ENCODE measurements at places on chromosomes 12 and 14.

GRCh38 chr12:108816652-108817335, 40.6 kb downstream of the SSH1 start:
- no peak for DNase-seq

GRCh38 chr14:102929241-102930137, 7.0 kb downstream of the AMN start:
- DNase-seq: no peak

GRCh38 chr12:93788853-93789252, 111.7 kb downstream of the CRADD start:
- DNase-seq: no peak

DNA sequence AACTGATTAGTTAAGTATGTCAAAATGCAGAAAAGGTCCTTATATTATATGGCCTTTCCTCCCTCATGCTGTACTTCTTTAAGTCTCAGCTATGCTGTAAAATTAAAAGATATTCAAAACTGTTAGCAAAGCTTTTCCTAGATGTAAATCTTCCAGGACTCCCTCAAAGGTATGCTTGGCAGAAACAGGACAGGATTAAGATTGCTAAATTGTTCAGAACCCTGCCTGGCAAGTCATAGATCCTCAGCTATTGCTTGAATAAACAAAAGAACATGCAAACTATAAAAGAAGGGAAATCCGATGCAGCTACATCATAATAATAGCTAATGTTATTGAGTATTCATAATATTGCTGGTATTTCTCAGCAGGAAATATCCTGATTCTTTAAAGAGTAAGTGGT, 322.6 kb downstream of the CCDC91 start:
- DNase-seq: no peak

DNA sequence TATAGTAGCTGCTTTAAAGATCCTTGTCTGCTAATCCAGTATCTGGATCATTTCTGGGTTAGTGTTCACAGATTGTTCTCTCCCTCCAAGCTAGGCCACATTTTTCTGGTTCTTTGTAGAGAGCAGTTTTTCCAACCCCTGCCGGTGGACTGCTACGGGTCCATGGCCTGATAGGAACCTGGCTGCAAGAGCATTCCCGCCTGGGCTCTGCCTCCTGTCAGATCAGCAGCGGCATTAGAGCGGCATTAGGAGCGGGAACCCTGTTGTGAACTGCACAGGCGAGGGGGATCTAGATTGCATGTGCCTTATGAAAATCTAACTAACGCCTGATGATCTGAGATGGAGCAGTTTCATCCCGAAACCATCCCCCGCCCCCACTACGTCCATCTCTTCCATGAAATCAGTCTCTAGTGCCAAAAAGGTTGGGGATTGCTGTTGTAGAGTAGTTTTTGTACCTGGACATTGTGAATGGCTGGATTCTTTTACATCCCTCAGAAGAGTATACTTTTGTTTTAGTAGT, 50.4 kb downstream of the MYRFL start:
- no peak for DNase-seq

- DNase-seq: no peak
These were observed 111.2 kb downstream of the LGMN start for GRCh38 chr14:92637228-92637627.

DNA sequence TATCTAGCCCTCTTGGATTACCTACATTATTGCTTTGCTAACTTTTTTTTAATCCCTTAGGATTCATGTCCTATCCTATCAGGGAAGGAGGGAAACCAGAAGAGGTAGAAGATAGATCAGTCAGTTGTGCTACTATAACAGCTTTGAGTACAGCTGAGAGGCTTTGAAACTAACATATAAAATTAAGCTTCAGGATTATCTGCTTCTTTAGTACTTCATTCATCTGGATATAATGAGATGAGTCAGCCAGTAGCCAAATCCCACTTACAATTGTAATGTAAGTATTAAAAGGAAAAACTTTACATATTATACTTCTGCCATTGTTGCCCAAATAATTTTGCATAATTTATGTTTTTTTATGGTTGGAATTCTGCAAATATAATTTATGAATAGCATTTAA, 33.4 kb upstream of the ANO6 start:
- DNase-seq: no peak

DNA sequence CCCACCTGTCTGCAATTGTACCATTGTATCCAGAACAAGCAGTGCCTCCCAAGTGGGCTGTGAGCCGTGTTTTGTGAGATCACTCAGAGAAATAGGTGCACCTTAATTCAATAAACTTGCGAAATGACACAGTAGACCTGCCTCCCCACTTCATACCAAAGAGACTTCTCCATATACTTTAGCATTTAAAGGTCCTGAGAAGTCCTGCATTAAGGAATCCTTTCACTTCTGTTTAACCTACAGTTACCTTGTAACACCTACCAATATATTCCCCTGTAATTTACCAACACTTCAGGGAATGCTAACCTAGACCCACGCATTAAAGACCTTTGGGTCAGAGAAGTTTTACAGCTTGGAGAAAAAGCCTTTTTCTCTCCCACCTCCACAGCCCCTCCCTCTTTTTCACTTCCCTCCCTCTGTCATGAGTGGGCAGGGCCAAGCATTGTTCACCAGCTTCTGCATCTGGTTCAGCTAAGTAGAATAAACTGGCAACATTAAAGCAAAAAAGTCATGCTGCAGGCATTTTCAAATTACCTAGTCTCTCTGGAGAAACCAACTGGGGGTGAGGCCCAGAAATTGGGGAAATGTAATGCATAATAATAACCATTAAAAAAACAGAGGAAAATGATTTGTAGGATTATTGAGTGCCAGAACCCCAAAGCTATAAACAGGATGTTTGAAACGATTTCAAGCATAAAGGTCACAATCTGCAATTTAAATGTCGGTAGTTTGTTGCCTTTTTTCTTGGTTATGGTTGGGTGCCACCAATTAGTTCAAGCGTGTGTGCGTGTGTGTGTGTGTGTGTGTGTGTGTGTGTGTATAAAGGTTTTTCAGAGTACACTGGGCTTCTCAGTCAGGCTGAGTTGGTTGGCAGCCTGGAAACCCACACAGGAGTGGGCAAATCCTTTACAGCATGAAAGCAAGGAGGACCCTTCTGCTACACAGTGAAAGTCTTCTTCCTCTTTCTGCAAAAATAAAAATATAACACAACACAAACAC, 13.7 kb upstream of the WSCD2 start:
- DNase-seq: no peak

- no peak for DNase-seq
These were observed 93.1 kb upstream of the EVL start for GRCh38 chr14:99971941-99972747.

GRCh38 chr12:13004986-13005385, 4.9 kb upstream of the HEBP1 start:
- no peak for DNase-seq

- DNase-seq: peak; percentile 73
These were observed 1.2 kb downstream of the FLRT2 start for GRCh38 chr14:85531141-85531586.

DNA sequence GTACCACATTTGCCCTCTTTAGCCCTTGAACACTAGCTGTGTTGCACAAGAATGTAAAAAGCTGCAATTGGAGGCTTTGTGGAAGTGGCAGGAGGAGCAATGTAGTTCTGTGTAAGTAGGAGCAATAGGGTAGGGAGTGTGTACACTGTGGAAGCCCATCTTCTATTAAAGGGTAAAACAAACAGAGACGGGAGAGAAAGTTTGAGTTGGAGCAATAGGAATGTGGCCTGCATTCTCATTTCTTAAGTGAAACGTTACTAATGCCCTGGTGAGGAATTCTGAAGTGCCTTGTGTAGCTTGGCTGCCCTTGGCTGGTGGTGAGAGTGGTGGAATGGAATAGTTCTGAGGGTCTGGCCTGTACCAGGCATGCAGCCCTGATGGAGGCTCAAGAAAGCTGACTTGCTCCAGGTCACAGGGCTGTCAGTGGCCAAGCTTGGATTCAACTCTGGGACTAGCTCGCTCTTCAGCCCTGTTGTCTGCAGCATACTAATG, 38.8 kb upstream of the ATP23 start:
- no peak for DNase-seq

- DNase-seq: no peak
These were observed 20.1 kb upstream of the ANO2 start for GRCh38 chr12:5964913-5965900.

- DNase-seq: no peak
These were observed 168.2 kb upstream of the BCL2L14 start for GRCh38 chr12:11902525-11902875.

DNA sequence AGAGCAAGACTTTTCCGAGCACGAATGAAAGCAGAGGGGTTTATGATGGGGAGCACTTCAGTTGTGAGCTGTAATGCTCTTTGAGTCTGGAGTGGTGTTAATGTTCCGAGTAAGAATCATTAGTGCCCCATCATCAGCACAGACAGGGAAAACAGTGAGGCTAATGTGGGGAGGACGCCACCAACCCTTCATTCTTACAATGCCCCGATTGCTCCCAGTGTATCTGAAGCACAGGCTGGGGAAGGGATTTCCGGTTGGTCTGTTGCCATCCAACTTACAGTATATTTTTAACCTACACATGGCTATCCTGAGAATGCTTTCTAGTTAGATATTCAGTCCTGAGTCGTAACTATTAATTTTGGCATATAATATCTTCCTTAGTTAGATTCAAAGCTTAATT, 141.6 kb downstream of the APAF1 start:
- no peak for DNase-seq

- no peak for DNase-seq
These were observed 539.3 kb upstream of the TBX3 start for GRCh38 chr12:115223322-115223721.

- DNase-seq: no peak
These were observed 196.5 kb downstream of the NOVA1 start for GRCh38 chr14:26401179-26401968.

GRCh38 chr12:62032870-62033269, 227.3 kb upstream of the USP15 start:
- no peak for DNase-seq

- DNase-seq: no peak
These were observed 4.9 kb downstream of the OR10P1 start for GRCh38 chr12:55641595-55641994.

DNA sequence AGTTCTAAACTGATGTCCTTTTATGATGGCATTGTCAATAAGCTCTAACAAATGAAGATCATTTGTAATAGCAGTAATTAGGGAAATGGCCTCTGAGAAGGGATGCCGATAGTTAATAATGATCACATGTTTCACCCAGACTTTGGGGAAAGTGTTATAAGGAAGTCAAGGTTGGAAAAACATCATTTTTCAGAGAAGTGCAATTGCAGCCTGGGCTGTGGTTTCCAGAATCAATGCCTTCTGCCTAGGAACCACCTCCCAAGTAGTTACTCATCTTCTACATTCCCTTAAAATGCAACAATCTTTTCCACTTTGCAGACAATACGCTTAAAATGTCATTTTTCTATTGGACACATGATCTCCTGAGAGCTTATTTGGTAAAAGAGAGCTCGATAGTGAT, 879 bp downstream of the EDDM3A start:
- no peak for DNase-seq

DNA sequence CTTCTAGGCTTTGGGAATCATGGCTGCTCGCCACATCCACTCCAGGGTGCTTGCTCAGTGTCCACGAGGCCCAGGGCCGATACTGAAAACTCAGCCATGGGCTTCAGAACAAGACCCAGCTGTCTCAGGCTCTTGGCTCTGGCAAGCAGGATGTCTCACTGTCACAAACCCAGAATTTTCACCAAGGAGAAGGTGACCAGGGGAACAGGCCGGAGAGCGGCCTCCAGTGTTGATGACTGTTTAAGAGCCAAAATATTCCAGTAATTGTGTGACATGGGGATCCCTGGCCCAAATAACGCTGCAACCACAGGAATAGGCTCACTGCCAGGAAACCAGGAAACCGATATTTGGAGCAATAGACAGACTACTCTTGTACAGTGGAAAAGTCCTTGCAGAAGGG, 9.8 kb upstream of the SERPINA5 start:
- no peak for DNase-seq

- DNase-seq: no peak
These were observed at the start of gene GALNT16 for GRCh38 chr14:69259527-69260189. TSS of gene GALNT16 (plus strand) at chr14:69260158. CDS start at chr14:69260291, 133 bp downstream.

GRCh38 chr14:28770061-28770460, 3.5 kb downstream of the FOXG1 start:
- no peak for DNase-seq

GRCh38 chr12:101927999-101928398, 50.6 kb downstream of the DRAM1 start:
- DNase-seq: no peak

DNA sequence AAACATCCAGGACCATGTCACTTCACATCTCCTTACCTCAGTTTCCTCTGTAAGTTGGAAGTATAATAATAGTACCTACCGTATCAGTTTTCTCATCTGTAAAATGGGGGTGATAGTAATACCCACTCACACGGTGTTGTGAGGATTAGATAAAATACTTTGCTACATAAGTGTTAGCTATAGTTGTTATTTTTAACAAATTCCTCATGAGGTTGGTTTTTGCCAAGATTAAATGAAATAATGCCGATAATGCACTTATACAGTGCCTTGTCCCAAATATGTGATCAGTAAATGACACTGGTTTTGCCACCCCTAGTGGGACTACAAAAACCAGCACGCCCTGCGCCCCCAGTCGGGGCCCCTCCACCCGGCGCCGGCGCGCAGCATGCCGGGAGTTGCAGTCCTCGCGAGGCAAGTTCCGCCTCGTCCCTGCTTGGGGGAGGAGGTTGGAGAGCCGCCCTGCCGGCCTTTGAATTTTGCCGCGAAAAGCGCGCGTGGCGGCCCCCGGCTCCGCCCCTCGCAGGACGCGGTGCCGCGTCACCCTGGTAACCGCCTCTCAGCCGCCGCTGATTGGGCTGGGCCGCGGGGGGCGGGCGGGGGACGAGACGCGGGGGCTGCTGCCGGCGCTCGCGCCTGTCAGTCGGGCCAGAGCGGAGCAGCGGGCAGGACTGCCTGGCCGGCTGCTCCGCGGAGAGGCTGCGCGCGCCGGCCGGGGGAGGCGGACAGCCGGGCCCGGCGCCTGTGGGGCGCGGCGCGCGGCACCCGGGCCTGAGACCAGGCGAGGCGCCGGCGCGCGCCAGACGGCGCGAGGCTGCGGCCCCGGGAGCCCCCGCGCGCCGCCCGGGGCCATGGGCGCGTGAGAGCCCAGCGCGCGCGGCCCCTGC, at the start of gene FAM222A:
Gene FAM222A, plus strand, starts transcription at position 639 of the 884 bp plus-strand sequence. CDS start 30,322 bp downstream, outside the sequence.
- DNase-seq: peak; percentile 93

GRCh38 chr14:99936738-99937474, 128.3 kb upstream of the EVL start:
- no peak for DNase-seq

Data from tibial artery (tissue), 4 donors.